ENCODE measurements at places on chromosomes 16 and 17. TPM values are rescaled to one million over a fixed set of nuclear protein-coding genes. Genes with fewer than 3 reads are reported as not detected.

DOC2A gene
- 7.4 TPM for total RNA-seq

PER1 gene
- total RNA-seq: 30.0 TPM

CCL7 gene
- not detected for total RNA-seq

PPL gene
- 1.1 TPM for total RNA-seq

RFWD3 gene
- 43.8 TPM for total RNA-seq

WNK4 gene
- 8.9 TPM for total RNA-seq

ACE gene
- total RNA-seq: 44.8 TPM

IKZF3 gene
- total RNA-seq: not detected

RAMP2 gene
- 630 TPM for total RNA-seq

THUMPD1 gene
- 32.2 TPM for total RNA-seq
